Activated CD4-positive, alpha-beta T cell treated with anti-CD3 and anti-CD28 coated beads, Interleukin-2, amount 10 ng/mL, durations not matched to agents 24 days and 14 days (primary cell): ENCODE measurements at places on chromosomes 5 and 9. TPM values are rescaled to one million over a fixed set of nuclear protein-coding genes. Genes with fewer than 3 reads are reported as not detected.

DNA sequence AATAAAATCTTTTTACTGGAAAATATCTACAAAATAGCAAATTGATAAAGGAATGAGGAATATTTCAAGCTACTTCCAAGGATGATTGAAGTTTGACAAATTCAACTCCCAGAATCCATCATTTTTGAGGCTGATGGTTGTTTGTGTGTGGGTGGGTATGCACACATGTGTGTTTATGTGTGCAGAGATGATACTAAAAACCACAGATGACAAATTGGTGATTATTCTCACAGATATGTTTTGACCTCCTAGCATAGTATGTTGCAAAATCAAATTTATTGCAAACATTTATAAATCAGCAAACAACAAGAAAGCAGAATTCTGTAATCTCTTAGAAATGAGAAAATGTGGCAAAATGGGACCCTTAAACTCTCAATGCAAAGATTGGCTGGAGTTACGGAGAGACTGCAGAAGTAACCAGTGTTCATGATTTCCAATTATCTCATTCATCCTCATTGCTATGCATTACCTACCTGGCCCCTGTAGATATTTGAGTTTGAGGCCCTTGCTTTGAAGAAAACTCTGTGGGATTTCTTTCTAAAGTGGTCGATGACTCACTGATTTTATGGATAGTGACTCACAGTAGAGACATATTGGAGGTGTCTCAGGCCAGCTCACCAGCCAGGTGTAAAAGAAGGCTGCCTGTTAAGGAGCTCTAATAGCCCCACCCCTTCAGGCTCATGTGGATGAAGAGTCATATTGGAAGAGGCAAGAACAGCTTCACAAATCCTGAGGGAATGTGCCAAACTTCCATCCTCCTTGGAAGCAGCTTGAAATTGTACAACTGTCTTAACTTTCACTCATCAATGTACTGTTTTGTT lies 44.6 kb upstream of the TMC1 start:
- H3K36me3 ChIP-seq: no peaks in the 10 kb centered on the region
- peak; percentile 73 for DNase-seq
- peak overlapping the region; percentile 58 for H3K4me3 ChIP-seq

DNA sequence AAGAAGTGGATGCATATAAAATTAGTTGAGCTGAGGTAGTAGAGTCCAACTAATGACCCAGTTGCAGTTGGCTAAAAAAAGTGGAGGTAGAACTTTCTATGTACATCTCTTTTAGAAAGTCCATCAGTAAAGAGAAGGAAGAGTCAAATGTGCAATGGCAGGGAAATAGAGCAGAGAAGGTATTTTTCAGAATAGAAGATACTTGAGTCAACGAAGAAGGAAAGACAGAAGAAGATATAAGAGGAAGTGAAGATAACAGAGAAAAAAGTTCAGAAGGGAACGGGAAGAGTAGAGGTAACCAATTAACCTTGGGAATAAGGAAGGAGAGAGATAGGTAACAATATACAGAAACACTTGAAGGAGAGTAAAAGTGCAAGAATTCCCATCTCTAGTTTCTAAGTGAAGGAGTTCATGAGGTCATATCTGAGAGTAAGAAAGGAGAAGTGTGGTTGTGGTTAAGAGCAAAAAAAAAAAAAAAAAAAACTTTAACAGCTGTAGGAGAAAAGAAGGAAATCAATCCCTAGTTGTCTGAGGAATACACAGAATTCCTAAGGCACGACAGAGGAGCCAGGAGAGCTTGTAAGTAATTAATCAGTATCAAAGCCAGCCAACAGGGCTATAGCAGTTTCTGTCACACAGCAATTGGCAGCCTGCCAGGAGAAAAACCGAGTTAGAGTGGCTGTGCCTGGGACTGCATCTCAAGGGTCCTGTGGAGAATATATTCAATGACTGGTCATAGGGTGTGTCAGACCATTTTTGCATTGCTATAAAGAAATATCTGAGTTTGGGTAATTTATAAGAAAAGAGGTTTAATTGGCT lies 61.0 kb downstream of the ARL15 start:
- DNase-seq: no peak
- H3K4me3 ChIP-seq: no peak overlapping the region
- no peaks in the 10 kb centered on the region for H3K36me3 ChIP-seq
- H3K27ac ChIP-seq: no peak overlapping the region

DNA sequence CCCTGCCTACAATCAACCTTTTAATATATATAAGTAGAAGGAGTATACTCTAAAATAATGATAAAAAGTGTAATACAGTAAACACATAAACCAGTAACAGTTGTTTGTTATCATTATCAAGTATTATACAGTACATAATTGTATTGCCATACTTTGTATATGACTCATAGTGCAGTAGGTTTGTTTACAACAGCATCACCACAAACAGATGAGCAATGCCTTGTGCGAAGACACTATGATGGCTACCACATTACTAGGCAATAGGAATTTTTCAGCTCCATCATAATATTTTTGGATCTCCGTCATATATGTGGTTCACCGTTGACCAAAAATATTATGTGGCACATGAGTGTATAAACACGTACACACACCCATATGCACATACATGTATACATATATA lies 69.7 kb upstream of the APC start:
- peaks cover 15% of the 10 kb centered on the region for H3K27me3 ChIP-seq
- H3K27ac ChIP-seq: no peak overlapping the region
- no peaks in the 10 kb centered on the region for H3K4me1 ChIP-seq
- H3K4me3 ChIP-seq: no peak overlapping the region
- DNase-seq: no peak

C5orf52 gene
- 0.42 TPM in 1 of 2 replicates, not detected in the other for total RNA-seq

DNA sequence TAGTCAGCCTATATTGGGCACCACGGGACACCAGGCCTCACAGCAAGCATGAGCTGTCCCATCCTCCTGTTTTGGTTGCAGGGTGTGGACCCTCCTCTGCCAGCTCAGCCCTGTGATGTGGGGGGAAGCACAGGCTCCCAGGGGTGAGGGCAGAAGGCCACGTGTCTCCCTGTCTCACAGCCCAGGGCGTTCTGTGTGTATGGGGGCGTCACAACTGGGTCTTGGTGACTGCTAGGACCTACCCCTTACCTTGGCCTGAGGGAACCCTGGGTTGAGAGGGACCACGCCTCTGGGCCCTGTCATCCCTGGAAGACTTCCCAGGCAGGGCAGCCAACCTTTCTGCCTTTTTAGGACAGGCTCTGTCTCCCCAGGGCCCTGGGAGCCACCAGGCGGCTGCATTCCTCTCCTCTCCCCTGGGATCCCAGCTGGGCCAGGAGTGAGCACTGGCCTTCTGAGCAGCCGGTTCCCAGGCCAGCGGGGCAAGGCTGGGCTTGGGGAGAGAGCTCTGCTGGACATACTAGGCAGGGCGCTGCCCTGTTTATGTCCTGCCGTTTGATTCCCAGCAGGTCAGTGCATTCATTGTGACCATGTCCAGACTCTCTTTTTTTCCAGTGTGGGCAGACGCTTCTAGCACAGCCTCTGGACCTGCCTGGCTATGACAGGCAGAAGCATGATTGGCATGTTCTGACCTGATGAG lies 97.4 kb downstream of the DAB2IP start:
- H3K4me1 ChIP-seq: peaks cover 13% of the 10 kb centered on the region
- H3K36me3 ChIP-seq: no peaks in the 10 kb centered on the region
- no peak for DNase-seq
- no peak overlapping the region for H3K4me3 ChIP-seq
- no peaks in the 10 kb centered on the region for H3K27me3 ChIP-seq

PDGFRB gene
- total RNA-seq: 0.62 and 1.5 TPM in 2 replicates

- H3K4me1 ChIP-seq: no peaks in the 10 kb centered on the region
- no peaks in the 10 kb centered on the region for H3K27me3 ChIP-seq
- no peaks in the 10 kb centered on the region for H3K36me3 ChIP-seq
- H3K4me3 ChIP-seq: no peak overlapping the region
These were observed 189.0 kb downstream of the HCN1 start for GRCh38 chr5:45507178-45507577.

ZNF618 gene
- total RNA-seq: 0.14 and 0.19 TPM in 2 replicates

- H3K36me3 ChIP-seq: no peaks in the 10 kb centered on the region
- no peak overlapping the region for H3K27ac ChIP-seq
- DNase-seq: no peak
- H3K27me3 ChIP-seq: no peaks in the 10 kb centered on the region
These were observed 53.5 kb upstream of the GRIN3A start for GRCh38 chr9:101791938-101792337.

DNA sequence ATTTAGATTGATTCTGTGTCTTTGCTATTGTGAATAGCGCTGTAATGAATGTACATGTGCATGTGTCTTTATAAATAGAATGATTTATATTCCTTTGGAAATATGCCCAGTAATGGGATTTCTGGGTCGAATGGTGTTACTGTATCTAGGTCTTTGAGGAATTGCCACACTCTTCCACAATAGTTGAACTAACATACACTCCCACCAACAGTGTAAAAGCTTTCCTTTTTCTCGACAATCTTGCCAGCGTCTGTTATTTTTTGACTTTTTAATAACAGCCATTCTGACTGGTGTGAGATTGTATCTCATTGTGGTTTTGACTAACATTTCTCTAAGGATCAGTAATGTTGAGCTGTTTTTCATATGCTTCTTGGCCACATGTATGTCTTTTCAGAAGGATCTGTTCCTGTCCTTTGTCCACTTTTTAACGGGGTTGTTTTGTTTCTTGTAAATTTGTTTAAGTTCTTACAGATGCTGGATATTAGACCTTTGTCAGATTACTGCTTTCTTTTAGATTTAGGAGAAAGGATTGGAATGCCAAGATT lies 125.0 kb upstream of the NR5A1 start:
- H3K27me3 ChIP-seq: peaks cover 26% of the 10 kb centered on the region
- no peak for DNase-seq
- peaks cover 2% of the 10 kb centered on the region for H3K4me1 ChIP-seq
- no peaks in the 10 kb centered on the region for H3K36me3 ChIP-seq

GRCh38 chr5:151571270-151572173 lies 19.6 kb downstream of the FAT2 start:
- peaks cover 1% of the 10 kb centered on the region for H3K4me1 ChIP-seq
- peaks cover 6% of the 10 kb centered on the region for H3K27me3 ChIP-seq
- no peaks in the 10 kb centered on the region for H3K36me3 ChIP-seq

GARIN3 gene
- total RNA-seq: 0.19 and 0.36 TPM in 2 replicates

DNA sequence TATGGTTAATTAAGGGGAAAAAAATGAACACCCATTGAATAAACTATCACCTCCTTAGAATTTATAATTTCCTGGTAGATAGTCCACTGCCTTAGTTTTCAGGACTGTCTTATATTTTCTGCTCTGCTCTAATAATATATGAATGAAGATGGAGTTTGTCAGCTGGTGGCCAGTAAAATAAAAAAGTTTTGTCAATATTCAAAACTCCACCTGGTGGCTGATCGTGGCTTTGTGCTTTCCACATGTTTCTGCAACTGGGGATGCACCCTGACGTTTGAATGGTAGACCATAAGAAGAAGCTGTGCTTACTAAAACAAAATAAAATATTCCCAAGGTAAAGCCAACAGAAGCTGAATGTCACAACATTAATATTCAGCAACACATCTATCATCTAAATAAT lies 286.6 kb upstream of the IZUMO3 start:
- no peaks in the 10 kb centered on the region for H3K4me1 ChIP-seq
- DNase-seq: no peak
- no peaks in the 10 kb centered on the region for H3K36me3 ChIP-seq
- H3K27me3 ChIP-seq: no peaks in the 10 kb centered on the region
- H3K27ac ChIP-seq: no peak overlapping the region

GRCh38 chr5:55959208-55959607 lies 35.6 kb downstream of the IL6ST start:
- H3K4me3 ChIP-seq: no peak overlapping the region
- H3K27me3 ChIP-seq: no peaks in the 10 kb centered on the region
- no peak overlapping the region for H3K27ac ChIP-seq

DNA sequence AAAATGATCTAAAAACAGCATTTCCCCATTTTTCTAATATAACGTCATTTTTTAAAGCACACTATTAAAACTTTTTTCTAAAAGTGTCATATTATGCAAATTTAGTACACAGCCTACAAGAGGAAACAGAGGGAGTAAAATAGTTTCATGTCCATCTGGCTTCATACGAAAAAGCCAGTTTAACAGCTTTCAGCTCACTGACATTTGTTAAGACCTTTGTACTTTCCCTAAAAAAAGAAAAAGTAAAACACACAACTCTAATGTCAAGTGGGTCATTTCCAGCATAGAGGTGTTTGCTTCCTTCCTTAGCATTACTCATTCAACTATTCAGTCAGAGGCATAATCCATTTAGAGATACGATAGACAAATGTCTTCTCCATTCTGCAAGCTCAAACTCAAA lies 49.4 kb downstream of the ABHD17B start:
- no peak overlapping the region for H3K27ac ChIP-seq
- no peaks in the 10 kb centered on the region for H3K27me3 ChIP-seq
- H3K4me3 ChIP-seq: no peak overlapping the region
- H3K4me1 ChIP-seq: peaks cover 20% of the 10 kb centered on the region
- no peak for DNase-seq

DNA sequence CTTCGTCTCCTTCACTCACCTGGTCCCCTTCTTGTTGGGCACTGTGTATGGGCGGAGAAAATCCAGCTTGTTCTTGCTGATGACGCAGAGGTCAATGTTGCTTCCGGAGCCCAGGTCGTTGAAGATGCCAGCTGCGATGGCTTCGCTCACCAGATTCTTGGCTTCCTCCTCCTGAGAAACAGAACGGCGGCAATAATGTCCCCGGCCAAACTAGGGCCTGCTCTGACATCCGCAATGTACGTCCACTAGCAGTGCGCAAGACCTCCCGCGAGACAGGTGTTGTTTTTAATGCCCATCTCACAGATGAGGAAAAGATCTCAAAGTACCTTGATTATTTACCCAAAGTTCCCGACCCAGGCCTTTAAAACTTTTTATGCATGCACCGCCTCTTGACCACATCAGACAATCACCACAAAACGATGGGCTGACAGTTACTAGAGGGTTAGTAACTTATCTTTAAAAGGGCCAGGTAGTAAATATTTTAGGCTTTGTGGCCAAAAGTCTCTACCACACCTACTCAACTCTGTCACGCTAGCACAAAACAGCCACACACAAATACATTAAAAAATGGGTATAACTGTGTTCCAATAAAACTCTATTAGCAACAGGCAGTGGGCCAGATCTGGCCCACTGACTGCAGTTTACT lies 58.4 kb downstream of the PSMB7 start:
- H3K27me3 ChIP-seq: no peaks in the 10 kb centered on the region
- peak overlapping the region; percentile 19 for H3K27ac ChIP-seq
- no peak for DNase-seq
- peaks cover 24% of the 10 kb centered on the region for H3K36me3 ChIP-seq
- H3K4me3 ChIP-seq: no peak overlapping the region
- H3K4me1 ChIP-seq: peaks cover 21% of the 10 kb centered on the region

MEGF10 gene
- total RNA-seq: not detected in 2 replicates

- peaks cover 57% of the 10 kb centered on the region for H3K4me1 ChIP-seq
- H3K36me3 ChIP-seq: peaks cover 26% of the 10 kb centered on the region
- H3K4me3 ChIP-seq: peak overlapping the region; percentile 21
These were observed 45.3 kb downstream of the FBXW11 start for GRCh38 chr5:171961117-171961516.
